NCI-H1092 treated with DMSO at 0.1 percent for 48 hours (cell line): ENCODE measurements at places on chromosomes 16 and 17.

DNA sequence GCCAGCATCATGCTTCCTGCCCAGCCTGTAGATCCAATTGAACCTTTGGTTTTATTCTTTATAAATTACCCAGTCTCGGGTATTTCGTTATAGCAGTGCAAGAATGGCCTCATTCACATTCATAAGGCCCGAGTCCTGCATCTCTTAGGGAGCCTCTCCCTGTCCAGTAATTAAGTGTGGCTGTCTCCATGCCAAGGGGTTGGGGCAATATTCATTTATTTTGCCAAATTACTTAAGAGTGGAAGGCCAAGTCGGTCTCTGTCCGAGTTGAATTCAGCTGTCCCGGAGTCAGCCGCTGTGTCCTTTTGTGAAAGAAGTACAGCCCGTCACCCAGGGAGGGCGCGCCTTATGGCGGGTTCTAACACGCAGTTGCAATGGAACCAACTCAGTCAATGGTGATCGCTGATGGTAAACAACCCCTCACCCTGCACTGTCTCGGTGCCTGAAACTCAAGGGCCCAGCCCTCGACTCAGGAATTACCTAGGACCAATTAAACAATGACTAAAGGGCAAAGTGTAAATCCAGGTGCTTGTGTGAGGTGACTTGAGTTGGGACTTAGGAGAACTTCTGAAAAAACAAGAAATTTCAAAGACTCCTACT is 22.2 kb downstream of the KIAA0513 start:
- DNase-seq, result no peak

DNA sequence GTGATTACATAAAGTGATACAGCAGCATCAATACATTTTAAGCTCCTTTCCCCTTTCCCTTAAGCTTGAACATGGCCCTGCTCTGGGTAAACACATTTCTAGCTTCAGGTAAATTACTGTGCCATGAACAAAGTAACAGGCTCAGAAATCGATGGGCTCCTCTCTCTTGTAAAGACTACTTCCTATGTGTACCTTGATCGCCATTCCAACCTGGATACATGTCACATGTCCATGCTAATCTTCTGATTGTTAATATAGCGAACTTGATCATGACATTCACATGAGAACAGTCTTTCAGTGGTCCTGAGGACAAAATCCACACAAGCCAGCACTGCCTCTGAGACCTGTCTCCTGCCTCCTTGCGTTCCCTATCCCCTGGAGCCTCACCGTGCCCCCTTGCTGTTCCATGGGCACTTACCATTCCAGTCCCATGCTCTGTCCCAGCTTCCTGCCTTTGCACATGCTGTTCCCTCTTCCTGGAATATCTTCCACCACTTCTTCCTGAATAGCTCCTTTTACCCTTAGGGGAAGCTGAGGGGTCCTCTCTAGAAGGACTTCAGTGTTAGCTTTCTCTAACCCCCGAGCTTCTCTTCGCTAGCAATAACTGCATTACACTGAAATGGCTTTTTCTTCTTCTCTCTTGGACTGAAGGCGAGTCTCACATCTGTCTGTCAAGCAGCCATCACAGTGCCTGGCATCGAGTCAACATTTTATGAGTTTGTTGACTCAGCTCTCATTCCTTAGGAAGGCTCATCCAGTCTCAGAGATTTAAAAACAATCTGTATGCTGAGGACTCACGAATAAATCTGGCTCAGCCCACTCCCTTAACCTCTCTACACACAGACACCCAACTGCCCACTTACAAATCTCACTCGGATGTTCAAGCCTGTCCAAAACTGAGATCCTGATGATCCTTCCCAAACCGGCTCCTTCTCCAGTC is 93.3 kb downstream of the ASIC2 start:
- no peak for DNase-seq

- DNase-seq, result no peak
These were observed 604.3 kb upstream of the RBFOX1 start for GRCh38 chr16:6728381-6728780.

DNA sequence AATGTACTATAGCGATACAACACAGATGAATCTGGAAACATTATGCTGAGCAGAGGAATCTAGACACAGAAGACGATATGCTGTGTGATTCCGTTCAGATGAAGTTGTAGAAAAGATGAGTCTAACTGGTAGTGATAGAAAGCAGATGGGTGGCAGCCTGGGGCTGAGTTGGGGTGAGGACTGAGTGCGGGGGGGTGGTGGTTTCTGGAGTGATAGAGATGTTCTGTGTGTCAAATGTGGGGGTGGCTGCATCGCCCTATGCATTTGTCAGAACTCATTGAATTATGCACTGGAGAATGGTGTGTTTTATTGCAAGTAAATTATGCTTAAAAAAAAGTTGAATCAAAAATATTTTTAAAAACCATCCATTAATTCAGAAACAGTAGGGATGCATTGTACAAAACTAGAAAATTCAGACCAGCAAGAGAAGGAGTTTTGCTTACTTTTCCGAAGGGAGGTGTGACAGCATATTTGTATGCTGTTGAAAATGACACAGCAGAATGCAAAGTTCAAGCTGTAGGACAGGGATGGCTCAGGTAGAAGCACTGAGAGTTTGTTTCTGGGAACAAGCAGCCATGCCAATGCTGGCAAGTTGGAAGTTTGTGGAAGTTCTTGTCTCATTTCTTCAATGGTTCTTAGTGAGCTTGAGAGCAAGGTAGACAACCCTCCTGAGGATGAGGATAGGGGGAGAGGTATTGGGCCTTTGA is 13.0 kb upstream of the DRG2 start:
- no peak for DNase-seq

- DNase-seq, result no peak
These were observed 8.1 kb upstream of the CCL18 start for GRCh38 chr17:36055921-36056520.

- no peak for DNase-seq
These were observed 50.2 kb downstream of the ANKFN1 start for GRCh38 chr17:56203430-56203829.

DNA sequence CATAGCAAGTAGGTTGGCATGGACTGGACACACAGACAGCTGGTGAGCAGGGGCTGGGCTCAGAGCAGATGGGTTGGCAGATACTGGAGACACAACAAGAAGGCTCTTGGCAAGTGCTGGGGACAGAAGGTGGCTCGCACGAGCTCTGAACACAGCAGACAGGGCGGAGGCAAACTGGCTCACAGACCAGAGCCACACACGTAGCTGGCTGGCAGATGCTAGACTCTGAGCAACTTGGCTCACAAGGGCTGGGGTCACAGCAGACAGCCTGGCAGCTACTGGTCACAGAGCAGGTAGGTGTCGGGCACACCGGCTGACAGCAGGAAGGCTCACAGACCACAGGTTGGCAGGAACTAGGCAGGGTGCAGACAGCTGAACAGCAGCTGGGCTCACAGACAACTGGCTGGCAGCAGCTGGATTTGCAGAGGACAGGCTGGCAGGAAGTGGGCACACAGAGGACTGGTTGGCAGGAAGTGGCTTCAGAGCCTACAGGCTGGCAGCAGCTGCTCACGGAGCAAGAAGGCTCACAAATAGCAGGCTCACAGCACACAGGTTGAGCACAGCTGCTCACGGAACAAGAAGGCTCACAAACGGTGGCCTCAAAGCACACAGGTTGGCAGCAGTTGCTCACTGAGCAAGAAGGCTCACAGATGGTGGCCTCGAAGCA is 725 bp downstream of the KRTAP16-1 start:
- DNase-seq, result peak; percentile 45

GRCh38 chr16:17951378-17951777 is 385.2 kb downstream of the NPIPA8 start:
- no peak for DNase-seq

DNA sequence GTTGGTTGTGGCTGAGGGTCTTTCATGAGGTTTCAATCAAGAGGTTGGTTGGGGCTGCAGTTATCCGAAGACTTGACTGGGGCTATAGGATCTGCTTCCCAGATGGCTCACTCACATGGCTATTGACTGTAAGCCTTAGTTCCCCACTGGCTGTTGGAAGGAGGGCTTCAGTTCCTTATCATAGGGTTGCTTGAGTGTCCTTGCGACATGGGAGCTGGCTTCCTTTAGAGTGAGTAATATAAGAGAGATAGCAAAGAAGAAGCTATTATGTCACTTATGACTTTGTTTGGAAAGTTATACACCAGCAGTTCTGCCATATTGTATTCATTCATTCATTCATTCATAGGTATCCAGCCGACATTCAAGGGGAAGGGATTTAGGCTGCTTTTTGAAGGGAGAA is 121.4 kb upstream of the WSCD1 start:
- DNase-seq, result no peak

DNA sequence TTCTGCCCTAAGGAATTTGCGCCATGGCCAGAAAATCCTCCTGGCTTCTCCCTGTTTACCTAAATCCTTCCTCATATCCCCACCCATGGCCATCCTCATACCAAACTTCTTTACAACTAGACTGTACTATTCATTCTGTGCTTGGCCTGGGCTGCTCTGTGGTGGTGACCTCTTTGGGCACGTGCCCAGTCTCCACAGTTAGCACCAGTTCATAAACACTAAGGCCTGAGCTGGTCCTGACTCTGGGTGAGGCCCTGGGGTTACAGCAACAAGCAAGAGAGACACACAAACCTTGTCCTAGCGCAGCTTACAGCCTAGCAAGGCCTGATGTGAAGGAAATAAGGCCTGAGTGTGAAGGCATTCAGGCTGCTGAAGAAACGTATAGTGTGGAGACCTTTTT is 3.1 kb upstream of the ATXN7L3 start:
- no peak for DNase-seq

DNA sequence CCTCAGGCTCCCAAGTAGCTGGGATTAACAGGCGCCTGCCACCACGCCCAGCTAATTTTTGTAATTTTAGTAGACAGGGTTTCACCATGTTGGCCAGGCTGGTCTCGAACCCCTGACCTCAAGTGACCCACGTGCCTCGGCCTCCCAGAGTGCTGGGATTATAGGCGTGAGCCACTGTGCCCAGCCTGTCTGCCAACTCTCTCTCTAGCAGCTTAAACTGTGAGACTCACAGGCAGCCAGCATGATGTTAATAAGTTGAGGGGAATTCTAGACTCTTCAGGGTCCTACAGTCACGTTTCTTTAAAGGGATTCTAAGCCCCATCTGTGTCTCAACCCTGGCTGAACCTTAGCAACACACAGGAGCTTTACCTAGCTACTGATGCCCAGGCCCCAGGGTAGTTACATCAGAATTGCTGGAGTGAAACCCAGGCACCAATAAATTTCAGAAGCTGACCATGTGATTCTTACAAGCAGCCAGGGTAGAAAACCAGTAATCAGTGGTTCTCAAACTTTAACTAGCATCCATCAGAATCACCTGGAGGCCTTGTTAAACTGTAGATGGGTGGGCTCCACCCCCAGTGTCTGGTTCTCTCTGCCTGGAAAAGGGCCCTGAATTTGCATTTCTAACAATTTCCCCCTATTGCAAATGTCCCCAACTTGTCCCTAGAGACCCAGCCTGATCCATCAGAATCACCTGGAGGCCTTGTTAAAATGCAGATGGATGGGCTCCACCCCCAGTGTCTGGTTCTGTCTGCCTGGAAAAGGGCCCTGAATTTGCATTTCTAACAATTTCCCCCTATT is 30.7 kb downstream of the GPRC5B start:
- no peak for DNase-seq

GRCh38 chr17:31484821-31485220 is 93.3 kb downstream of the RAB11FIP4 start:
- DNase-seq, result no peak

DNA sequence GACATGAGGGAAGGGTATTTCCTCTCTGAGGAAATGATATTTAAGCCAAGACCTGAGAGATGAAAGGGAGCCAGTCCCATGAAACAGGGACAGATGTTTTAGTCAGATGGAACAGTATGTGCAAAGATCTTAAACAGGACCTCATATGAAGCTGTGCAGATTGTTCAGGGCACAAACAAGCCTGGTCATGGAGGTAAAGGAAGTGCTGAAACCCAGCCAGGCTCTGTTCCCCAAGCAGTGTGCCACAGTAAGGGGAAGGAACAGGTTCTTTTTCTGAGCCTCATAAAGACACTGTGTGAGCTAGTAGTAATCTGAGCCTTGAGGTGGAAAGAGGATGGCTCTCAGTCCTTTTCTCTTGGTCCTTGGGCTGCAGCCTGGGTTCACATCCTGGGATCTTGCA is 159.9 kb downstream of the ANKFN1 start:
- no peak for DNase-seq

GRCh38 chr17:40317345-40317873 is 8.4 kb downstream of the RARA start:
- DNase-seq, result no peak

DNA sequence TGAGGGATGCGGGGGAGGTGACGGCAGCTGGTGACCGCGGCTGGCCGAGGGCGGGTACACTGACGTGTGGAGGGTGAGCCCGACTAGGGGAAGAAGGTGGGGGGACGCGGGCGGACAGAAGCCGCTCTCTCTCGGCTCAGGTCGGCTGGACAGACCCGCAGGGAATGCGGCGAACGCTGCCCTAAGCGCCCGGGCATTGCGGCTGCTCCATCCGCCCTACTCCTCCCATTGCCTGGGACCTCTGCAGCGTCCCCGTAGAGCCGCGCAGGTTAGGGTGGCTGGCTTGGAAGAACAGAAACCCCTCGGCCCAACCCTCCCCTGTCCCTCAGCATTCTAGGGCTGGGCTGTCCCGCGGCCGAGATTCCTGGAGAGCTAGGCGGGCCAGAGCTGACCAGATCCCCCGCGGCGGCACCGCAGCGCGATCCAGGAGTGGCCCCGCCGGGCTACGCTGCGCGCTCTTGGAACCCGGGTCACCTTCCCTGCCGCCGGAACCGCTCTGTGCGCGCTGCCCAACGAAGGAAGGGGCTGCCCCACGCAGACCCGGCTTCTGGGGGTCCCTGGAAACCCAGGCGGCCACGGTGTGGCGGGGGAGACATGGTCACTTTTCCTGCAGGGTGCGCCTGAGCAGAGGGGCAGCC is 3.0 kb downstream of the DLX4 start:
- no peak for DNase-seq

DNA sequence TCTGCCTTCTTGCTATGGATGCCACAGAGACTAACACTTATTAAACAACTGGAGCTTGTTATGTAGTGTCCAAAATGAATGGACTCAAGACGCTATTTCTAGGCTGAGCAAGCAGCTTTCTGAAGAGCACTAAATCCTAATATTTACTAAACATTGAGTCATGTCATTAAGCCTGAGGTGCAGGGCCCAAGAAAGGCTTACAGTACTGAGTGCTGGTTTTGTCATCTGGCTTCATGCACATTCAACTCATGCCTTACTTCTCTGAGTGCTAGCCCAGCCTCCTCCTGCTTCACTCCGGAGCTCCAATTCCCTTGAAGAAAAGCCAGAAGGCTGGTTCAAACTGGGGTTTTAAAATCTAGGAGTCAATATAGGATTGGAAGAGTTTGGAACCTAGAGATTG is 363.3 kb upstream of the CDH5 start:
- no peak for DNase-seq

DNA sequence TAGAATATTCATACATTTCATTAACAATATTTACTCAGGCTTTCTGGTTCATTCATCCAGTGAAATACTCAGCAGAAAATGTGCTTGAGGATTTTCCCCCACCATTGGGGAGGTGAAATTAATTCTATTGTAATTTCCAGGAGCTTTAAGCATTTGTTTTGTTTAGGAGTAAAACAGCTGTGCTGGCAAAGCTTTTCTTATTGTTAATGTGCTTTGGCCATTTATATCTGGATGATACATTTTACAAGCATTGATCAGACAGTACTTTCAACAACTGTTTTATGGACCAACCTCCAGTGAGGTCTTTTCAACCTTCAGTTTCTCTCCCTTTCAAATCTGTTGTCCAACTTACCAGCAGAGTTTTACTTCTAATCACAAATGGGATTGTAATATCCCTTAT is 672.4 kb downstream of the CDH11 start:
- no peak for DNase-seq

- peak; percentile 62 for DNase-seq
These were observed 5.5 kb upstream of the COIL start for GRCh38 chr17:56966338-56966737.

GRCh38 chr16:51276336-51276735 is 125.3 kb upstream of the SALL1 start:
- DNase-seq, result no peak
